ENCODE measurements at places on chromosomes 5 and 9. TPM values are rescaled to one million over a fixed set of nuclear protein-coding genes. Genes with fewer than 3 reads are reported as not detected.

DNA sequence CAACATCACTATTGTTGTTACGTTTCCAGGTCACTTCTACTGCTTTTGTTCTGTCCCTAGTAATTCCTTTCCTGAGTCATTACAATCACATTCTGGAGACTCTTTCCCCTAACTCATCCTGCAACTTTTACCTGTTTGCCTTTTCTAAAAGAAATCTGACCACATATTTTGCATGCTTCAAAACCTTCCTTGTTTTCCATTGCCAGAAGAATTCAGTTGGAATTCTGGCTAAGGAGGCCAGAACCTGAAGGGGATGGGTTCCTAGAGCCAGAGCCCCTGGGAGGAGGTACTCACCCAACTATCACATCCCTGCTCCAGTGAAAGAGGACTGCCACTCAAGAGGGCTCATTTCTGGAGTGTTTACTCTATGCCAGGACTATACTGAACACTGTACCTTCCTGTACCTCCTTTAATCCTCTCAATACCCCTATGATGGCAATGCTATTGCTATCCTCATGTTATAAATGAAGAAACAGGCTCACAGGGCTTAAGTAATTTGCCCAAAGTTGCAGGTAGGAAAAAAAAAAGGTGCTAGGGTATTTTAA, 42.8 kb upstream of the MAST4 start:
- no peaks in the 10 kb centered on the region for H3K36me3 ChIP-seq
- H3K27me3 ChIP-seq = no peaks in the 10 kb centered on the region
- no peak overlapping the region for H3K4me3 ChIP-seq
- no peak overlapping the region for H3K27ac ChIP-seq

- no peak overlapping the region for H3K27ac ChIP-seq
- H3K27me3 ChIP-seq = no peaks in the 10 kb centered on the region
- H3K36me3 ChIP-seq = no peaks in the 10 kb centered on the region
- no peak overlapping the region for H3K4me3 ChIP-seq
Measured at GRCh38 chr5:135859641-135860040, 25.2 kb downstream of the SLC25A48 start.

DNA sequence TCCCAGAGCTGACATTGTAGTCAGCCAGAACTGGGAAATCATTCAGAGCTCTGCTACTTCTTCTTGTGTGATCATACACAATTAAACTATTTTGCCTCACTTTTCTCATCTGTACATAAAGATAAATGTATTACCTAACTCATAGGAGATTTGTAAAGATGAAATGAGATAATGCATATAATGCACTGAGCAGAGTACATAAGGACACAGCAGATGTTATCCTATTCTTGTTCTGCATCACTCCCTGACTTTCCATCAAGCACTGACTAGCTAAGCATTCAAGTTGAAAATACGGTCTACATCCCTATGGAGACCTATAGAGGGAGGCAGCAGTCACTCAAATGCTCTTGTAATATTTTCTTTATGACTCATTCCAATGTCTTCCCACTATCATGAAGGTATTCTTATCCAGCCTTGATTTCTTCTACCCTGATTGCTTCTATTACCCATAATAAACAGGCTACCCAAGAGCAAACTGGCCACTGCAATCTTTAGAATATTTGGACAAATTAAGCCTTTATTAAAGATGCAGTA, 16.3 kb upstream of the PRR16 start:
- DNase-seq = no peak
- H3K27ac ChIP-seq = no peak overlapping the region
- H3K4me3 ChIP-seq = no peak overlapping the region
- H3K4me1 ChIP-seq = no peaks in the 10 kb centered on the region
- no peaks in the 10 kb centered on the region for H3K27me3 ChIP-seq
- H3K36me3 ChIP-seq = no peaks in the 10 kb centered on the region

Gene ABO
- 0.38 TPM for total RNA-seq

GRCh38 chr5:34507933-34508332, 148.2 kb upstream of the RAI14 start:
- H3K4me1 ChIP-seq = no peaks in the 10 kb centered on the region
- no peaks in the 10 kb centered on the region for H3K36me3 ChIP-seq
- H3K4me3 ChIP-seq = no peak overlapping the region
- no peak for DNase-seq
- no peaks in the 10 kb centered on the region for H3K27me3 ChIP-seq
